NCI-H774 (cell line): ENCODE measurements at places on chromosomes 16 and 17.

DNA sequence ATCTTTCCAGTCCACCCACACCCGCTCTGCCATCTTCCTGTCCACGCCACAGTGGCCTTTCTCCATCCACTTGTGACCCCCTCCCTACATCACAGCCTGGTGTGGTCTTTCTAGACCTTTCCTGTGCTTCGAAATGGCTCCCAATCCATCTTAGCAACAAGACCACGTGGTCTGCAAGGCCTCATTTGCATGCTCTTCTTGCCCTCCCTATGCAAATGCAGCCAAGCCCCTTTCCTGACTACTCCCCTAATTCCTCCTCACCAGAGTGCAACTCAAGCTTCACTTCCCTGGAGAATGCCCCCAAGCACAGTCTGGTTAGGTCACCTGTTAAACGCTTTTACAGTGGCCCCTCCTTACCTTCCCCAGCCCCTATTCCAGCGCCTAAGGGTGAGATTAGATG is 6.1 kb downstream of the PPP1R9B start:
- no peak for DNase-seq

DNA sequence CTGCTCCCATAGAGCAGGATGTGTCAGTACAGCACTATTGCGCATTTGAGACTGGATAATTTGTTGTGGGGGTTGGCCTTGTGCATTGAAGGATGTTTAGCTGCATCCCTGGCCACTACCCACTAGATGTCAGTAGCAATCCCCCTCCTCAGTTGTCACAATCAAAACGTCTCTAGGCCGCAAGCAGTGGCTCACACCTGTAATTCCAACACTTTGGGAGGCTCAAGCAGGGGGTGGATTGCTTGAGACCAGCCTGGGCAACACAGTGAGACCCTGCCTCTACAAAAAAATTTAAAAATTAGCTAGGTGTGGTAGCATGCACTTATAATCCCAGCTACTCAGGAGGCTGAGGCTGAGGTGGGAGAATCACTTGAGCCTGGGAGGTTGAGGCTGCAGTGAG is 48.4 kb downstream of the CENPV start:
- no peak for DNase-seq

- DNase-seq, result no peak
Measured at GRCh38 chr16:9048302-9048700, 43.1 kb upstream of the HAPSTR1 start.

GRCh38 chr17:67417507-67417906 is 40.4 kb downstream of the PITPNC1 start:
- DNase-seq, result no peak

- DNase-seq, result peak; percentile 26
Measured at GRCh38 chr17:74274709-74275340, 791 bp downstream of the DNAI2 start.

DNA sequence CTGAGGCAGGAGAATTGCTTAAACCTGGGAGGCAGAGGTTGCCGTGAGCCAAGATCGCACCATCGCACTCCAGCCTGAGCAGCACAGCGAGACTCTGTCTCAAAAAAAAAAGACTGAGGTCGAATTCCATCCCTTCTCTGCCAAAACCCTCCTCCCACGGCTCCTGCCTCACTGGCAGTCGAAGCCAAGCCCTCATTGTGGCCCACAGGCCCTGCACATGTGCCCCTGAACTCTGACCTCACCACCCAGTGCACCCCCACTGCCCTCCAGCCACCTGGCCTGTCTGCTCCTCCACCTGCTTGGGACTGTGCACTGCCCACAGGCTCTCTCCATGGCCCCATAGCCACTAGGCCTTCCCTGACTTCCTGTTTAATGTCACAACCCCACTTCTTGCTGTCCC is 7.0 kb downstream of the MYO15A start:
- DNase-seq, result no peak

DNA sequence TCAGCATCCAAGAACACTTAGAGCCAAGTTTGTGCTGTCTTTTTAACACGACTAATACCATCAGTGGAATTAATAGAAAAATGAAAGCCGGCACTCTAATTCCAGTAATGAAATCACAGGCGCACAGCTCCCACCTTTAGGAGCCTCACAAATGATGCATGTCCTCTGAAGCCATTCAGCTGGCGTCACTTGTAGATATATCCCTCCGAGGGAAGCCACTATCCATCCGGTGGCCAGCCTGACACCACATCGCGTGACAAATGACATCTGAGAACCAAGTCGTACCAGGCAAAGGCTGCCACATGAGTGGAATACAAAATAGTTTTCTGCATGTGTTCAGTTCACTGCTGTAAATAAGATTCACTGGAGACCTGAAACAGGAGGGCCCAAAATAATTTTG is 205.6 kb downstream of the GRIN2A start:
- no peak for DNase-seq

- no peak for DNase-seq
Measured at GRCh38 chr16:56324406-56324805, 100.9 kb downstream of the AMFR start.

DNA sequence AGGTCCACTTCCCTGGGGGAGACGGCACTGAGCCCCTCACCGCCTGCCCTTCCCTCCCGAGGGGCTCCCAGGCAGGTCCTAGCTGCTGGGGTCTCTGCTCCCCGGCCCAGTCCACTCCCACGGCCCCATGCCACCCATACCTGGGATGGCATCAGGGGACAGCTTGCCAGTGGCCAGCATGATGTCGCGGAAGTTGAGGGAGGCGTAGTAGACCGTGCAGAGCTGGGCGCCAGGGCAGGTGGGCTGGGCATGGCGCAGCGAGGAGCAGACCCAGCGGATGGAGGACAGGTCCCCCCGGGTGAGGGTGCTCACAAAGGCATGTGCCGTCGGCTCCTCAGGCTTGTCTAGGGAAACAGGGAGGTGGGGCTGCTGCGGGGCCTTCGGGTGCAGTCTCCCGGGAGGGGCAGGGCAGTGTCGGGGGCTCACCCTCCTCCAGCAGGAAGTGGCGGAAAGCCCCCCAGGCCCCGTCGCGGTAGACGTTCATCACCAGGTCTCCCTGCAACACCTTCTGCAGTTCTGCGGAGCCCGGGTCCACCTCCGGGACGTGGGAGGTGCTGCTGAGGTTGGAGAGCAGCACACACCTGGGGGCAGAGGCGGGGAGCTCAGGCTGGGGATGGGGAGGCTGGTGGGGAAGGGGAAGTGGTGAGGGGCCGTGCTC is 13.5 kb downstream of the FASN start:
- DNase-seq, result no peak

GRCh38 chr17:74647871-74648672 is 24.5 kb upstream of the CD300E start:
- no peak for DNase-seq

DNA sequence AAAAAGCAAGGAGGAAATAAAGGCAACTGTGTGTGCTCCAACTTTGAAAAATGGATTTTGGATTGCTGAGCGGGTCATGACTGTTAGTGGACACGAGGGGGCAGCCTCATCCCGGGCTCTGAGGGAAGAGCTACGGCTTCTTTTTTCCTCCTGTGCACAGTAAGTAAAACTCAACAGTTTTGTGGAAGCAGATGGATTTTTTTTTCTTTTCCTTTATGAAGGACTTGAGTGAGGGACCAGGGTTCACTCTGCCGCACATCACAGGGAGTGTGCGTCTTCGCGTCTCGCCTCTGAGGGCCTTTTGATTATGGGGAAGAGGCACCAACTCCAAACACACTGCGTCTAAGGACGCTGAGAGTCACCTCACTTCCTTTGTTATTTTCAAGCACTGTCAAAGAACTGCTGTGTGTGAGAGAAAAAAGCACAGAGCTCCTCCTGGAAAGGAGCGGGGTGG is 80.3 kb upstream of the GOT2 start:
- DNase-seq, result peak; percentile 39

DNA sequence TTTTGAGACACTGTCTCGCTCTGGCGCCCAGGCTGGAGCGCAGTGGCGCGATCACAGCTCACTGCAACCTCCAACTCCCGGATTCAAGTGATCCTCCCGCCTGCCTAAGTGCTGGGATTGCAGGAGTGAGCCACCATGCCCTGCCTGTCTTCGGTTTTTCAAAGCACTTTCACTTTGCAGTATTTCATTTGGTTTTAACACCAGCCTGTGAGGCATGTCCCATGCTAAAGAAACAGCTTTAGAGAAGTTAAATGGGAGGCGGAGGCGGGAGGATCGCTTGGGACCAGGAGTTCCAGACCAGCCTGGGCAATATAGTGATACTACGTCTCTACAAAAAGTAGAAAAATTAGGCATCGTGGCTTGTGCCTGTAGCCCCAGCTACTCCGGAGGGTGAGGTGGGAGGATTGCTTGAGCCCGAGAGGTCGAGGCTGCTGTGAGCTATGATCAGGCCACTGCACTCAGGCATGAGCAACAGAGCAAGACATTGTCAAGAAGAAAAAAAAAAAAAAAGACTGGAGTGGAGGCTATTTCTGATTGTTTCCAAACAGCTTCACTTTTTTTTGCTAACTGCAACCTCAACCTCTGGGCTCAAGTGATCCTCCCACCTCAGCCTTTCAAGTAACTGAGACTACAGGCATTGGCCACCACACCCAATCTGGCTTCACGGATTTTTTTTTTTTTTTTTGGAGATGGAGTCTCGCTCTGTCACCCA is 1.3 kb downstream of the METTL23 start:
- no peak for DNase-seq

DNA sequence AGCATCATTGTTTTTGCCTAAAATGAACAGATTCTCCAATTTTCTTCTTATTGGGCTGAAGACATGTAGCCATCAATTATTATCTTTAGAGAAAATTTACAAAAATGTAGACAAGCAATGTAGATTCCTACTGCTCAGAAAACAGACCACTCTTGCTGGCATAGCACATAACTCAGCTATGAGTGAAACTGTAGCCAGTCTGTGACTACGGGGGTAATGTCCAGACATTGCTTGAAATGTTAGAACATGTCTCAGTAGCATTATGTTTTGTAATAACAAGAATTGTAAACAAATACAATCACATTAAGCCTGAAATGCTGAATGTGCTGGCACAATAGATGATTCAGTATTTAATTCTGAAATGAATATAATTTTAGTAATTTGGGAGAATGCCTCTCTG is 265.7 kb upstream of the KCNJ16 start:
- no peak for DNase-seq

DNA sequence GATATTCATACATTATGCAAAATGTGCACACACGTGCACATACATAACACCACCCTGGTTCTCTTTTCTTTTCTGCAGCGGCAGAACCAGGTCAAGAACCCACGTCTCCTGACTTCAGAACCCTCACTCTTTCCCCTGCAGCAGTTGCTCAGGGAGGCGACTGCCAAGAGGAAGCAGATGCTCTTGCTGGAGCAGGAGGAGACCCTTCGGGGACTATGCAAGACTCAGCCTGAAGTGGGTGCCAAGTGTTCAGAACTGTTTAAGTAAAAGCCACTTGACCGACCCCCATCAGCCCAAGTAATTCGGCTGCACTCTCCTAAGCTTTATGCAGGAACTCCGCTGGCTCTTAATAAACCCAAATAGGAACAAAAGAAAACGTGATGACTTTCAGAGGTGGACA is 193.8 kb downstream of the SLC39A11 start:
- DNase-seq, result no peak

DNA sequence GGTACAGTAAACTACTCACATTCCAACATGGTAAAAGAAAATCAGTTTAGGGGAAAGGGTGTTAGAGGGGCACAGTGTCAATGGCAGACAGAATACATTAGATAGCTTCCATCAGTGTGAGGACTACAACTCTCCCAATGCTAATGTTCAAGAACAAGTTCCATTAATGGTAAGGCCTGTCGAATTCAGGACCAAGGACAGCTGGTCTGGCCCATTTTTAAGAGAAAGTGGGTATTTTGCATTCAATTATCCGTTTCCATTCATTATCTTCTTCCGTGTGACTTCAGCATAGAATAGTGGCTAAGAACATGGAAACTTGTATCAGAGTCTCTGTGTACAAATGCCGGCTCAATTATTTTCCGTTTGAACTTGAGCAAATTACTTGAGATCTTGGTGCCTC is 98.4 kb downstream of the XYLT1 start:
- no peak for DNase-seq
